ENCODE measurements at places on chromosomes 7 and 10.

DNA sequence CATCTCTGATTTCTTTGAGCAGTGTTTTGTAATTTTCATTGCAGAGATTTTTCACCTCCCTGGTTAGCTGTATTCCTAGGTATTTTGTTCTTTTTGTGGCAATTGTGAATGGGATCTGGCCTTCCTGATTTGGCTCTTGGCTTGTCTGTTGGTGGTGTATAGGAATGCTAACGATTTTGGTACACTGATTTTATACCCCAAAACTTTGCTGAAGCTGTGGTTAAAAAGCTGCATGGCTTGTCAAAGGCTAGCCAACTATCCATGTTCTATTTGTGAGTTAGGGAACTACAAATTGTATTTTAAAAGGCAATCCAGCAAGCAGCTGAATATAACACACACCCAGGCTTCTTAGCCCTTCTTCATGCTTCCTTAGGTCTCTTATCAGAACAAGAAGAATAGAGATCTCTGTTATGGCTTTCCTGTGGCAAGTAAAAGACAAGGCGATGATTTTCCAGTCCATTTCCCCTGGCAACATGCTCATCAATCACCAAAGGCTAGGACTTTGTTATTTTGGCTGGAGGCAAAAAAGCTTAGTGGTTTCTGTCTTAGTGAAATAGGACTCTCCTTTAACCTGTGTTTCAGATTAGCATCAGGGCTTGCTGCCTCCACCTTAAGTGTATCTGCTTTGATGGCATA lies 77.5 kb downstream of the CDK6 start:
- no peak for DNase-seq

- peak; percentile 39 for DNase-seq
These were observed 7.0 kb upstream of the GARIN1A start for GRCh38 chr7:128665057-128665456.

GRCh38 chr10:79939969-79940368 lies 8.9 kb downstream of the SFTPD start:
- DNase-seq, result no peak

- DNase-seq, result peak; percentile 89
These were observed 129.9 kb downstream of the INHBA start for GRCh38 chr7:41573015-41573414.

GRCh38 chr7:139674752-139675126 lies 103.1 kb downstream of the HIPK2 start:
- no peak for DNase-seq

DNA sequence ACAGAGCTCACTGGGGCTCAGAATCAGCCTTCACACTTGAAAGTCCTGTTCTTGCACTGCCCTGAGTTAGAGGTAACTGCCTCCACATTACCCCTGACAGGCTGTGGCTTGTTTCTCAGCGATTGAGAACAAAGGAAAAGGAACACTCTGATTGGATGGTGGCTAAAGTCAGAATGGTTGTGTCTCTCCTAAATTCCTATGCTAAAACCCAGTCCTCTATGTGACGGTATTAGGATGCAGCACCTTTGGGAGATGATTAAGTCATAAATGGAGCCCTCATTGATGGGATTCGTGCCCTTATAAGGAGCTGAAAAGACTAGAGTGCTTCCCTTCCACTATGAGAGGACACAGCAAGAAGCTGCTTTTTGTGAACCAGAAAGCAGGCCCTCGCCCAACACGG lies 38.9 kb upstream of the DGKI start:
- peak; percentile 50 for DNase-seq
